ENCODE measurements at places on chromosomes 7 and 10. TPM values are rescaled to one million over a fixed set of nuclear protein-coding genes. Genes with fewer than 3 reads are reported as not detected.

The TMEM72 gene
- not detected for polyA plus RNA-seq

DNA sequence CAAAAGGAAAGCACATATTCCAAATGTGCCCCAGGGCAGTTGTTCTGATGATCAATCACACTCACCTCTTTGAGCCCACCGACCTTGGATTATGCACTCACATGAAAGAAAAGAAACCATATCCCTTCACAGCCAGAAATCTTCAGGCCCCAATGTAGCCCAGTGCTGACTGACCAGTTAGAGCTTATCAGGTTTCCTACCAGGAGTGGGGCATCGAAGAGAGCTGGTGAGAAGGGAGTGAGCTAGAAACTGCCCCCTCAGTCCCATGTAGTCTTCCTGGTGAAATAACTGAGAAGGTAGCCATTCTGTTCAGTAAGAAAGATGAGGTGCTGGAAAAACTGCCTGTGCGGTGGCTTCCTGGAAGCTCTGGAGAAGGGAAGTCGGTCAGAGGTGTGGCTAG, 32.2 kb downstream of the NRCAM start:
- no peak for DNase-seq

The COL28A1 gene
- not detected for polyA plus RNA-seq

The SLC18A2 gene
- not detected for polyA plus RNA-seq

DNA sequence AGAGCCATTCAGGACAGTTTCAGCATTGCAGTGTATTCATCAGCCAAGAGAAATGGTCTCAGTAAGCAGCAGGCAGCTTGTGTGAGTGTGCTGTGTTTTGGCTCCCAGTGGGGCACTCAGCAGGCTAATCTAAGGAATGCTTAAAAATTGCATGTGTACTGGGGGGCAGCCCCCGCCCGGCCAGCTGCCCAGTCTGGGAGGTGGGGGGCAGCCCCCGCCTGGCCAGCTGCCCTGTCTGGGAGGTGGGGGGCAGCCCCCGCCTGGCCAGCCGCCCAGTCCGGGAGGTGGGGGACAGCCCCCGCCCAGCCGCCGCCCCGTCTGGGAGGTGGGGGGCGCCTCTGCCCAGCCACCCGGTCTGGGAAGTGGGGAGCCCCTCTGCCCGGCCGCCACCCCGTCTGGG, 116.2 kb downstream of the GRID1 start:
- no peak for DNase-seq

- DNase-seq: no peak
These were observed 472.5 kb upstream of the GHITM start for GRCh38 chr10:83666762-83667161.

- no peak for DNase-seq
These were observed 28.9 kb upstream of the EZH2 start for GRCh38 chr7:148912758-148913541.

Data from mammary epithelial cell (primary cell).